ENCODE measurements at places on chromosomes 4 and X. TPM values are rescaled to one million over a fixed set of nuclear protein-coding genes. Genes with fewer than 3 reads are reported as not detected.

Gene BTK
- not detected for total RNA-seq

Gene ADGRG2
- total RNA-seq: 0.81 TPM

Gene GAGE12H
- total RNA-seq: not detected

Gene MAGEB10
- total RNA-seq: not detected

Gene HPGD
- total RNA-seq: 3.4 TPM

Gene NAP1L5
- total RNA-seq: 3.9 TPM

Gene PABPC1L2B
- total RNA-seq: not detected

Gene DDX60
- total RNA-seq: 0.74 TPM

Gene TMEM156
- not detected for total RNA-seq

Gene PPA2
- total RNA-seq: 96.4 TPM

Gene PACRGL
- total RNA-seq: 32.8 TPM

Gene PIN4
- 19.0 TPM for total RNA-seq

Gene BBS12
- total RNA-seq: 4.6 TPM

Gene NUDT11
- 17.9 TPM for total RNA-seq

Gene PGAM4
- total RNA-seq: not detected

Gene NDNF
- 0.67 TPM for total RNA-seq

Gene SH3BP2
- 67.7 TPM for total RNA-seq

Gene PLRG1
- total RNA-seq: 96.3 TPM

Gene ALB
- total RNA-seq: 13.8 TPM

Gene RASSF6
- total RNA-seq: 10.1 TPM

Gene CTAG1B
- not detected for total RNA-seq

Gene GTPBP6
- total RNA-seq: 72.7 TPM

Gene ZCCHC4
- total RNA-seq: 12.7 TPM

Gene PCDH7
- total RNA-seq: 17.2 TPM

Gene HNRNPDL
- 535 TPM for total RNA-seq

Gene DMRTC1B
- 6.3 TPM for total RNA-seq

Gene F9
- not detected for total RNA-seq

Gene RFC1
- 58.6 TPM for total RNA-seq

Gene MAGEA11
- total RNA-seq: not detected

Gene NSUN7
- total RNA-seq: 20.1 TPM

Gene ZCCHC18
- total RNA-seq: 5.1 TPM

Gene USP17L18
- total RNA-seq: not detected

Gene MMRN1
- 1.7 TPM for total RNA-seq

Gene NSG1
- total RNA-seq: 55.0 TPM

Gene MAPK10
- 21.4 TPM for total RNA-seq

Gene RBM41
- total RNA-seq: 31.4 TPM

Gene RBMX2
- total RNA-seq: 29.7 TPM

Gene HMX1
- 0.87 TPM for total RNA-seq

Gene PROM1
- 105 TPM for total RNA-seq

Gene GK
- total RNA-seq: 16.3 TPM

Gene SEC24B
- total RNA-seq: 40.3 TPM
